Chondrocyte (in vitro differentiated cells): ENCODE measurements at places on chromosomes 12 and 14. TPM values are rescaled to one million over a fixed set of nuclear protein-coding genes. Genes with fewer than 3 reads are reported as not detected.

GLI1 gene
- total RNA-seq = 6.2 to 8.3 TPM (median 6.8 TPM) in 3 replicates

TMEM253 gene
- 1.1 to 1.6 TPM (median 1.2 TPM) in 3 replicates for total RNA-seq

MSI1 gene
- total RNA-seq = 2.5 to 2.8 TPM (median 2.6 TPM) in 3 replicates

B3GNT4 gene
- total RNA-seq = 0.22 to 1.0 TPM (median 0.77 TPM) in 3 replicates

TMEM121 gene
- total RNA-seq = 4.4 to 8.9 TPM (median 6.0 TPM) in 3 replicates

OR4E2 gene
- total RNA-seq = not detected in 3 replicates

PABPN1 gene
- 135 to 182 TPM (median 136 TPM) in 3 replicates for total RNA-seq

SLC7A8 gene
- 0.31 to 0.89 TPM (median 0.45 TPM) in 3 replicates for total RNA-seq
